ENCODE measurements at places on chromosomes 5 and 9. TPM values are rescaled to one million over a fixed set of nuclear protein-coding genes. Genes with fewer than 3 reads are reported as not detected.

- peak; percentile 93 for DNase-seq
Observed at GRCh38 chr9:136576269-136576626, 30.4 kb upstream of the NOTCH1 start.

- DNase-seq, result no peak
Observed at GRCh38 chr5:135206862-135207261, 172.8 kb upstream of the PITX1 start.

DNA sequence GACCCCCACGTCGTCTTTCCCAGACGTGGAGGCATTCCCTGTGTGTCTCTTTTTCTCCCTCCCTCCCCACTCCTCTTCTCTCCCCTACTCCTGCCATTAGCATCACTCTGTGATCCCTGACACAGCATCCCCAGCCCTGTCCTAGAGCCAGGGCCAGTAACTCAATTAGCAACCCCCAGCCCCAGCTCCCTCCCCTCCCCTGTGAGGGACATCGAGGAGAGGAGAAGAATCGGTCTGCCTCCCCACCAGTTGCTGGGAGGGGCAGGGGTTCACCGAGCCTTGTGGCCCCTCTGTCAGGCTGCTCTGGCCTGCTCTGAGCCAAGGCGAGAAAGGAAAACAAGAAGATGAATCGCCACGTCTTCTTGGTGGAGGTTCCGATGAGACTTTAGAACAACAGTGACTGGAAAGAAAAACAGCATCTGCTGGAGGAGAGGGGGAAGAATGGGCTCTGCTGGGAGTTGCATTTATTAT, 123.1 kb downstream of the PAPPA start:
- DNase-seq, result no peak

The SVEP1 gene
- total RNA-seq, result 38.1 TPM

The ZNF366 gene
- total RNA-seq, result not detected

The NSD1 gene
- total RNA-seq, result 30.9 TPM
